ENCODE measurements at places on chromosomes 6 and 20.

- no peak for DNase-seq
Measured at GRCh38 chr6:155143029-155143577, 120.7 kb upstream of the CLDN20 start.

- no peak for DNase-seq
Measured at GRCh38 chr6:89360415-89360999, 8.0 kb upstream of the UBE2J1 start.

DNA sequence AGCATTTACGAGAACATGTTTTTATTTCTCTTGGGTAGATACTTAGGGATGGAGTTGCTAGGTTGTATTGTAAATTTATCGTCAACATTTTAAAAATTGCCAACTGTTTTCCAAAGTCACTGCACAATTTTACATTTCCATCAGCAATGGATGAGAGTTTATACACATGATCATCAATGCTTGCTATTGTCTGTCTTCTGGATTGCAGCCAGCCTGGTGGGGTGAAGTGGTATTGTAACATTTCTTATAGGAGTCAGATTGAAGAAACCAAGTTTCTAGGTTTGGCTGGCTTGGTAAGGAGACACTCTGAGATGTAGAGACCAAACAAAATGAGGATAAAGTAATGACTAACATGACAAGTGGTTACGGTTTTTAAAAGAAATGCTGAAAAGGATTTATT, 57.1 kb upstream of the HDDC2 start:
- DNase-seq = no peak

DNA sequence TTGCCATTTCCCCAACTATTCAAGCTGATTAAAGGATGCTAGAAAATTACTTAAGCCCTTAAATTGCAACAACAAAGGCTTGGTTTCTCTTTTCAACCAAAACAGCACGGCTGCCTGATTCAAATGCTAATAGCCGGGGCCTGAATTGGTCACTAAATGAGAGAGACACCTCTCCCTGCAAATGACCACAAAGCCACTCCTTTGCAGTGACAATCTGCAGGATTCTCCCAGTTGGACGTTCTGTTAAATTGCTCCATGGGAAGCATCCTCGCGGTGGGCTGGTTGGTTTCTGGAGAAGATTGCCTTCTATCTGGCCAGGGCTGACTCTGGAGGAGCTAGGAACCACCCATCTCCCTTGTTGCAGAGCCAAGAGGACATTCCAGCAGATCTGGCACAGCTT, 29.7 kb upstream of the TBXT start:
- DNase-seq = no peak

- DNase-seq = no peak
Measured at GRCh38 chr20:24753130-24753529, 195.9 kb upstream of the CST7 start.

DNA sequence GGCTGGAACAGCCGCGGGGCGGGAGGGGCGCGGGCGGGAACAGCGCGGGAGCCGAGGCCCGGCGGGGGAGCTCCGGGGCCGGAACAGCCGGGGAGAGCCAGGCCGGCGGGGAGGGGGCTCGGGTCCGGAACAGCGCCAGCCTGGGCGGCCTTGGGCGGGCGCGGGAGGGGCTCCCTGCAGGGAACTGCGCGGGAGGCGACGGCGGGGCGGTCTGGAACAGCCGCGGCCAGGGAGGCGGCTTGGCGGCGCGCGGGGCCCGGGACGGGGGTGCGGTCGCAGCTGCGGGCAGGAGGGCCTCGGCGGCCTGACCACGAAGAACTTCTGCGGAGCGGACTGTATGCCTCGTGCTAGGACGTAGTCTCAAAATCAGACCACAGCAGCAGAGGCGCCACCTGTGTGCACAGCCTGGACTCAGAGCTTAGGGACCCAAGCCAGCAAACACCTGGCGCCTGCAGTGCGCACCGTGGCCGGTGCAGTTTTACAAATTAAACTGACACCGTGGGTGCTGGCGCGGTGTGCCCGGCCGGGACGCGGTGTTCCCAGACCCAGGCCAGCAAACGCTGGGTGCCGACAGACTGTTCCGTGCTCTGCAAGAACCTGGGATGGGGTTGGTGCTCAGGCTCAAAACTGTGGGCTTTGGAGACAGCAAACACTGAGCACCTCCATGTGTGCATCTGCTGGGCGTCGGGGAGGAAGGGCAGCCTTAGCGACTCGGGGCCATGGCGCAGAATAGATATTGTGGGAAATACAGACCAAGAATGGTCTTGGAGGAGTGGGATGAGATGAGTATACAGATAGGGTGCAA, 572 bp downstream of the ZNF341 start:
- DNase-seq = no peak

DNA sequence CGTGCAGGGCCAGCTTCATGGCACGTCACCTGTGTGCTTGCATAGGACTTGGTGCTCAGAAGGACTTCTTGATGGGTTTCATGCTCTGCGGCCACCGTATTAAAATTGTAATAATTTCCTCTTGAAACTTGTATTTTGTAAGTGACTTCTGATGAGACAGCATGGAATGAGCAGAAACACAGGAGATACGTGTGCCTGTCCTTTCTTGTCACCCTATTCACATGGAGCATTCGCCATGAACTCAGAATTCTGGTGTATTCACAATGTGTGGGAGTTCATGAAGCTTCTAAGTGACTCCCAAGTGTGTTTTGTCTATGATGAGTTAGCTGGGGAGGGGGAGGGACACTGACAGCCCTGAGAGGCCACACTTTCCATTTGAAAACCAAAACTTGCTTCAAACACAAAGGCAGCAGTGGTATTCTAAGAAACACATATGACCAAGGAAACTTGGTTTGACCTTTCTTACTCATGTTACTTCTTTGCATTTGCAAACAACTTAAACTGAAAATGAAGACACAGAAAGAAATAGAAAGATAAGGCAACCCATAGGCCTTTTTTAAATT, 92.1 kb upstream of the NEDD9 start:
- no peak for DNase-seq

DNA sequence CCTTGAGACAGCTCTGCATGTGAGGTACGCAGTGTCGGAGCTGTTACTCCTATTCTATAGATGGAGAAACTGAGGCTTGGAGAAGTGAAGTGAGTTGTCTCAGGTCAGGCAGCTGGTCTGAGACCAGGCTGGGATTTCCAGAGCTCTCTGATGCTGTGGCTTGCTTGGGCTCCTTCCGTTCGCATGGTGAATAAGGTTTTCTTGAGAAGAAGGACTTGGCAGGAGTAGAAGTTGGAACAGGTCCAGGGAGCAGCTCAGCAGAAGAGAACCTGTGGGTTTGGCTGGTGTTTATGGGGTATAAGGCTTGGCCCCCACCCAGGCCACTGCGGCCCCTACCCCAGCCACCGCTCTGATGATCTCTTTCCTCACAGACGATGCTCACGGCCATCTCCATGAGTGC, 7.4 kb downstream of the SLC12A5 start:
- no peak for DNase-seq

GRCh38 chr6:161815965-161816364, 542.1 kb upstream of the AGPAT4 start:
- DNase-seq = no peak

DNA sequence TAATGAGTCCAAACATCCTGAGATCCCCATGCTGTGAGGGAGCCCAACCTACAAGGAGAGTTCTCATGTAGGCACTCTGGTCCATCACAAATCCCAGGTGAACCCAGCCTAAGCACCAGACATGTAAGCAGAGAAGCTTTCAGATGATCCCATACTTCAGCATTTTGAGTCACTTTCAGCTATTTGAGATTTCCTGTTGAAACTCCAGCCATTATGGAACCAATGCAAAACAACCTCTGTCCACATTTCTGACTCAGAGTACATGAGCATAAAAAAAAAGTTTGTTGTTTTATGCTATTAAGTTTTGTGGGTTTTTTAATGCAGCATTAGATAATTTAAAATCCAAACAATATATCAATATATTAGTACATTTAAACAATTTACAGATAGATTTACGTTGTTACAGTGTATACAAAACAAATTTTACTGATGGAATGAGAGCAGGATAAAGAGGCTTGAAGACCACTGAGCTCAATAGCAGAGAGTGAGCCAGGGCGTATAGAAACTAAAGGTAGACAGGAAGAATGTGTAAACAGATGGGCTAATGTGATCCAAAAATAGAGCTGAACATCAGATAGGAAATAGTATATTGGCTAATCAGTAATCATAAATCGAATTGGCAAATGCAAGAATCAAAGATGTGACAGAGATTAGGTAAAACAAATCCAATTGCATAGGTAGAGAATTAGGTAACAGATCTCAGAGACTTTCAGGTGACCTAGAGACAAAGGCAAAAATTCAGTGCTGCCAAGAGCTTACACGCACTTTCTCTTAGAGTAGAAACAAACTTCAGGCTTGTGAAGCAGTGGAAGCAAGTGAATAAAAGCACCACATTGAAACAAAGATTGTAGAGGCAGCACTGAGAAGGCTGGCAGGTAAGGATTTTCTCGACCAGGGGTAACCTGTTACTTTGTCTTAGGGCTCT, 36.2 kb upstream of the PLCB1 start:
- no peak for DNase-seq

GRCh38 chr6:105794239-105794638, 291.9 kb upstream of the PRDM1 start:
- DNase-seq = no peak

DNA sequence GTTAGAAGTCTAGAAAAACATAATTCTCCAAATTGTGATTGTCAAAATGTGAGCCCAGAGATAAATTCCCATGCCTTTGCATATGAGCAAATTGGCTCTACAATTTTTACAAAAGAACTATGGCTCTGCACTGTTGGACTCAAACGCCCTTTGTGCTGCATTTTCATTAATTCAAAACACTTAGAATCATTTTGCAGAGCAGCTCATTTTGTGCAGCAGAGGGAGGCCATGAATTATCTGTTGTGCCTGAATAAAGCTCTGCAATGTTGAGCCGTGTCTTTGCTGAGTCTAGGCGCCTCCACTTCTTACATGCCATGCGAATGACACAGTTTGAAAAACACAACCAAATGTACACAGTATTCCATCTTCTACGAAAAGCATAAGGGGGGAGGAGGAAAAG, 230.2 kb downstream of the PRKN start:
- DNase-seq = no peak

- DNase-seq = no peak
Measured at GRCh38 chr6:105711216-105711615, 308.3 kb upstream of the PREP start.

GRCh38 chr6:166474721-166475565, 92.2 kb upstream of the MPC1 start:
- no peak for DNase-seq

- no peak for DNase-seq
Measured at GRCh38 chr20:54292185-54292584, 84.3 kb downstream of the PFDN4 start.

GRCh38 chr20:20733943-20734342, 21.5 kb upstream of the RALGAPA2 start:
- DNase-seq = no peak

- DNase-seq = no peak
Measured at GRCh38 chr6:81307651-81308214, 444.7 kb downstream of the TENT5A start.

GRCh38 chr6:55758156-55758937, 117.0 kb downstream of the BMP5 start:
- DNase-seq = no peak

- DNase-seq = no peak
Measured at GRCh38 chr20:32581839-32582658, 3.1 kb downstream of the NOL4L start.

DNA sequence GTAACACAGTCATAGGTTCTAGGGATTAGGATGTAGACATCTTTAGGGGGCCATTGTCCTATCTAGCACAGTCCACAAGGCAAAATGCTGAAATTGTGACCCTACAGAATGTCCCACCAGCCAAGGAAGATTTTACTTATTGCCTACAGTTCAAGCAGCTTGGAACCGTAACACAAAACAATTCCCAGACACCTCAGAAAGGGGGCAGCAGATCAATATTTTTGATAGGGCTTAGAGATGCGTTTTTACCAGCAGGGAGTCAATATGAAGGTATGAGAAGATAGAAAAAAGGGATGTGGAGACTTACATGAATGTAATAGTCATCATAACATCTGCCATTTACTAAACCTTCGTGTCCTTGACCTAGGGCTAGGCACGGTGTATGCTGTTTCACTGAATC, 81.0 kb downstream of the TMEM170B start:
- DNase-seq = no peak

- no peak for DNase-seq
Measured at GRCh38 chr6:118876814-118877213, 17.1 kb upstream of the ASF1A start.

- no peak for DNase-seq
Measured at GRCh38 chr6:23659125-23659524, 466.9 kb upstream of the NRSN1 start.

DNA sequence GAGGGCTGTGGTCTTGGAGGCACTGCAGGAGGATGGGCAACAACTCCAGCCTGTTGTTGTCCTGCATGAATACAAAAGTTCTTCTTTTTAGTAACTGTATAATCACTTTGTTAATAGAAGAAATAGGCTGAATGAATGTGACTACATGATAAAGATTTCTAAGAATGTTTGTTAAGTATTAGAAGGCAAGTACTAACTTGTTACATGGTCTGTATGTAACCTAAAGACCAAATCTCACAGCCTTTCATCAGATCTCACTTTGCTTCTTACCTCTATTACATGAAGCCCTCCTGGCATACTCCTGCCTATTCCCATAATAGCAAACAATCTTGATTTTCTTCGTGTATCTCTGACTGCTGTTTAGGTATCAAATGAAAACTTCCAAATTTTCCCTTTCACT, 73.4 kb downstream of the REPS1 start:
- no peak for DNase-seq

- DNase-seq = no peak
Measured at GRCh38 chr6:104625536-104625935, 234.2 kb downstream of the HACE1 start.

DNA sequence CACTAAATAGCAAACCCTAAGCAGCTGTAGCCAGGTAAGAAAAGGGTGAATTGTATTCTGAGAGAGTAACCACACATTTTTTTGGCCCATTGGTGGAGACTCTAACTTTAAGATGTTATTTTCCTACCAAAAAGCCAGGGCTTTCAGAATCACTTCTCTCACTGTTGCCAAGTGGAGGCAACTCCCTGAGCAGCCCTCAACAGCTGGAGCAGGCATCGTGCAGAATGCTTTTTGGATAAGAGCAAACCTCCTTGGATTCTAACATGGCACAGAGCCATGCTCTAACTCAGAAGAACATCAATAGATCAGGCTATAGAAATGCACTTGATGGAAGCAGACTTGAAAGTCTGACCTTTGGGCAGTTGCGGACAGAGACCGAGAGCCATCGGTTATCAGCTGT, 722.2 kb upstream of the CHD6 start:
- no peak for DNase-seq

DNA sequence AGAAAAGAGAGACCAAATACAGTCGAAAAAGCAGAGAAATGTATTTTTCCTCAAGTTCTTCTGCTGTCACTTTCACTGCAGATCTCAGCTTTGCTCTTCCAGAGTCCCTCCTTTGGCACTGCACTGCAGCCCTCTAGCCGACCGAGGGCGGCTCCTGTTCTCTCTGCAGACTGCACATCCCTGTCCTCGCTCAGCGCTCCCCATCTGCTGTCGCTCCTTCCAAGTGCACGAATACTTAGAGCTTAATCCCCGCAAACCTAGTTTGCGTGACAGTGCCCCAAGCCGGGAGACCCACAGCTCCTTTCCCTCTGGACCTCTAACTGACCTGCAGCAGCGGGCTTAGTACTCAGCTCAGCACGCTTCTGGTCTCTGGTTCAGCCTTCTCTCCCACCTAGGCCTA, 15.2 kb downstream of the RPP21 start:
- DNase-seq = no peak
